Osteocyte (in vitro differentiated cells): ENCODE measurements at places on chromosomes 6 and 20. TPM values are rescaled to one million over a fixed set of nuclear protein-coding genes. Genes with fewer than 3 reads are reported as not detected.

BAG2 gene
- 8.8 and 9.1 TPM in 2 replicates for total RNA-seq

SUMO4 gene
- 1.5 and 2.9 TPM in 2 replicates for total RNA-seq

ERVFRD-1 gene
- total RNA-seq = not detected in 2 replicates

SLC32A1 gene
- not detected in 2 replicates for total RNA-seq

HMGCLL1 gene
- total RNA-seq = not detected in 2 replicates

ADGB gene
- total RNA-seq = not detected in 2 replicates

DNA sequence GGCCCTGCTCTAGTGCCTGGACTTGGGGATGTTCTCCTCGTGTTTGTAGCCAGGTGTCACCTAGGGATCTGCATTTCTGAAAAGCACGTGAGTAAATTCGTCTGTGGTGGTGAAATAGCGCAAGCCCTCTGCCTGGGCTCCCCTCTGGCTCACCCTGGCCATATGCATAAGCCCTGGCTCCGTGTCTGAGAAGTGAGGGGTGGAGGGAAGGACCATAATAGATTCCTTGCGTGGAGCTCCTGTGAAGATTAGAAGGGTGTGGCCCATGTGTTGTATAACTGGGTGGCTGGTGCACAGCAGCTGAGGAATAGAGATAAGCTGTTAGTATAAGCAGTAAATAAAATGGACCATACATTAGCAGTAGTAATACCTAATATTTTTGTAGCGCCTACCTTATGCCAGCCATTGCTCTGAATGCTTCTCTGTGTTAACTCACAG, 4.8 kb downstream of the BCAS1 start:
- no peaks in the 10 kb centered on the region for H3K36me3 ChIP-seq
- H3K27me3 ChIP-seq = no peaks in the 10 kb centered on the region
- no peak for DNase-seq
- H3K4me3 ChIP-seq = no peak overlapping the region
- H3K4me1 ChIP-seq = no peaks in the 10 kb centered on the region

DNA sequence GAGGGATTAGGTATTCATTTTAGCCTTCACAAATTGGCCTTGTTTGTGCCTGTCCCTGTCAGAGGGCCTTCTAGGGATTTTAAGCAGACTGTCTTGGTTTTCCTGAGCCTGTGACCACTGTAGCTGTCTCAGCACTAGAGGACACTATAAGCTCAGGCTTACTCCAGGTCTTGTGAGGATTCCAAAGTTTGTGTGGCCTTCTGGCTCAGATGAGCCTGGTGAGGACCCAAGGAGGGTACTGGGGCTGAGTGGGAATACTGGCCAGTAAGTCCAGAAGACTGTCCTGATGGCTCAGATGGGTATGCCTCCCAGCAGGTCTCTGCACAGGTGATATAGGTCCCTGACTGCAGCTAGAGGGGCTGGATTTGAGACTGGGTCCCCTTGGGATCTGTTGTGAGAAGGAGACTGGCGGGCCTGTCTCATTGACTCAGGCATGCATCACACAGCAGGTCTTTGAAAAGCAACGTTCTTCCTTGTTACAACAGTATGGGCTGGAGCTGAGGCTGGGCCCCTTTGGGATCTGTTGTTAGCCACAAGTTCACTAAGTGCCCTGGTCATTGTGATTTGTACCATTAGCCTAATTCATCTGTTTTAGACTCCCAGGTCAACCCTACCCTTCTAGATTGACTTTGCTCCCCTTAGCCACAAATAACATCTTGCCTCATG, 26.3 kb upstream of the TFB1M start:
- H3K36me3 ChIP-seq = peaks cover 4% of the 10 kb centered on the region
- DNase-seq = no peak
- no peaks in the 10 kb centered on the region for H3K4me1 ChIP-seq

GRCh38 chr6:133040094-133040802, 200.9 kb upstream of the EYA4 start:
- DNase-seq = no peak
- H3K27me3 ChIP-seq = peaks cover 9% of the 10 kb centered on the region
- H3K4me1 ChIP-seq = no peaks in the 10 kb centered on the region
- no peak overlapping the region for H3K4me3 ChIP-seq

DNA sequence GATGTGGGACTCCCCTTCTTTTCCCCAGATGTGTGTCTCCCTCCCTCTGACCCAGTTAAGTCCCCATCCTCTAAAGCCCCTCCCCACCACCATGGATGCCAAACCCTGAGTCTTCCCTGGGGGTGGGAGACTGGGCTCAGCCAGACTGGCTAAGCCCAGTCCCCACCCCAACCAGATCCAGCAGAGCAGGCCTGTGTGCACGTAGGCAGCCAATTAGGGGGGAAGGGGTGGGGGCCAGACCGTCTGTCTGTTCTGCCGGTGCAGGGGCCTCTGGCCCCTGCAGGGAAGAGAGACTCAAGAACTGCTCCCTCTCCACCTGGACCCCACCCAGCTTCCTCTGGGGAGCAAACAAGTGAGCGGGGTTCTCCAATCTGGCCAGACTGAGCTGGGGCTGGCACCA, 605 bp downstream of the COX4I2 start:
- no peak for DNase-seq
- H3K4me3 ChIP-seq = no peak overlapping the region
- H3K4me1 ChIP-seq = no peaks in the 10 kb centered on the region

GRCh38 chr6:111533087-111533784, 50.2 kb upstream of the REV3L start:
- no peak overlapping the region for H3K27ac ChIP-seq
- peaks cover 16% of the 10 kb centered on the region for H3K4me1 ChIP-seq
- no peaks in the 10 kb centered on the region for H3K27me3 ChIP-seq
- no peaks in the 10 kb centered on the region for H3K36me3 ChIP-seq
- no peak for DNase-seq
- no peak overlapping the region for H3K4me3 ChIP-seq

DNA sequence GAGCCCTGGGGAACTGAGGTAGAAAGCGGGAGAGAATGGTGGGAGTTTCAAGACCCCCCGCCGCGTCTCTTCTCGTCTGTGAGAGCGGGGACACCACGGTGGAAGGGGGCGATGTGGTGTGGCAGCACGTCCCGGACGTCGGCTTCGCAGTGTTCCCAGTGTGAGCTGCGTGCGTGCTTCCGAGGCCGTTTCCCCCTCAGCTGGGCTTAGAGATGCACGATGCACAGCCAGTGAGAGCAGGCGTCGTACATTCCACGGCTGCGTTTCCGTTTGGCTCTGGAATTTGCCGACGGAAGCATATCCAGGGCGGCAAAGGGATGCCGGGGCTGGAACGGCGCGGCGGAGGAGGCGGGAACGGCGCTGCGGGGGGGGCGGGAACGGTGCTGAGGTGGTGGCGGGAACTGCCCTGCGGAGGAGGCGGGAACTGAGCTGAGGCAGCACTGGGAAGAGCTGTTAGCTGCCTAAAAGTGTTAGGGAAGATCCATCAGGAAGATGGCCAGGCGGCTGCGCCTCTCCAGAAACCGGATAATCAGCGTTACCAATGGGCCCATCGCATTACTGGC, 37.7 kb downstream of the KIF25 start:
- peak overlapping the region; percentile 74 for H3K27ac ChIP-seq
- H3K4me3 ChIP-seq = peak overlapping the region; percentile 76
- peak; percentile 85 for DNase-seq
- H3K36me3 ChIP-seq = peaks cover 2% of the 10 kb centered on the region
- H3K27me3 ChIP-seq = no peaks in the 10 kb centered on the region
- peaks cover 55% of the 10 kb centered on the region for H3K4me1 ChIP-seq

- DNase-seq = no peak
- no peak overlapping the region for H3K27ac ChIP-seq
- H3K27me3 ChIP-seq = peaks cover 2% of the 10 kb centered on the region
- no peak overlapping the region for H3K4me3 ChIP-seq
- no peaks in the 10 kb centered on the region for H3K36me3 ChIP-seq
These were observed 79.6 kb downstream of the IPCEF1 start for GRCh38 chr6:154276810-154277628.

- H3K4me3 ChIP-seq = no peak overlapping the region
- peaks cover 30% of the 10 kb centered on the region for H3K4me1 ChIP-seq
- H3K27ac ChIP-seq = no peak overlapping the region
- no peaks in the 10 kb centered on the region for H3K27me3 ChIP-seq
These were observed 4.2 kb upstream of the EPHA7 start for GRCh38 chr6:93423542-93423941.
